Hepatocyte (in vitro differentiated cells): ENCODE measurements at places on chromosomes 2 and 18. TPM values are rescaled to one million over a fixed set of nuclear protein-coding genes. Genes with fewer than 3 reads are reported as not detected.

- H3K4me1 ChIP-seq = no peaks in the 10 kb centered on the region
- H3K4me3 ChIP-seq = no peak overlapping the region
- H3K36me3 ChIP-seq = no peaks in the 10 kb centered on the region
- no peak overlapping the region for H3K27ac ChIP-seq
- H3K27me3 ChIP-seq = peaks cover 20% of the 10 kb centered on the region
- no peak for DNase-seq
These were observed 290.8 kb upstream of the CXCR4 start for GRCh38 chr2:136408795-136409194.

DNA sequence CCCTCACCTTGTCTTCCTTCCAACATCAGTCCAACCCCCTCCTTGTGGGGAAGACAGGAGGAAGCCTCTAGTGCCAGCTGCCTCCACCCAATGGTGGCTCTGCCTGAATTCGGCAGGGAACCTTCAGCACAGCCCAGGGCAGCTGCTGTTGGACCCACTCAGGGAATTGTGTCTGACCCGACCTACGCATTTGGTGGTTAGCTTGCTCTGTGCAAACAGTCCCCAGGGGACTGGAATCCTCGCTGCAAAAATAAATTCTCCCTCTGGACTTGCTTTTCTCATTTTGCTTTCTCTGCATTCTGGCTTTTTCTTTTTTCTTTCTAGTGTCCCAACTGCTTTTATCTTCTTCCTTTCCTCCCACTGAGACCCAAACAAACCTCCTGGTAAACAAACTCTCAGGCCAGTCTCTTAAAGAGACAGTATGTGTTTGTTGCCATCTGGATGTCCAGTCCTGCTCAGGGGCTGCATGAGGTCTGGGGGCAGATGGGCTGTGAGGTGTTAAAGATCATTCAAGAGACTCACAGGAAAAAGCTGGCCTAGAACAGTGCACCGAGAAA is 137.7 kb upstream of the HAAO start:
- no peak for DNase-seq
- H3K27ac ChIP-seq = peak overlapping the region; percentile 82
- H3K4me1 ChIP-seq = peaks cover 88% of the 10 kb centered on the region
- H3K36me3 ChIP-seq = no peaks in the 10 kb centered on the region

GRCh38 chr2:182585430-182585829 is 130.6 kb upstream of the DNAJC10 start:
- H3K27ac ChIP-seq = no peak overlapping the region
- no peaks in the 10 kb centered on the region for H3K27me3 ChIP-seq
- H3K4me1 ChIP-seq = no peaks in the 10 kb centered on the region
- H3K4me3 ChIP-seq = no peak overlapping the region
- H3K36me3 ChIP-seq = no peaks in the 10 kb centered on the region
- no peak for DNase-seq

The DES gene
- total RNA-seq = 103 and 114 TPM in 2 replicates

The ATOH8 gene
- 2.0 and 2.9 TPM in 2 replicates for total RNA-seq
